ENCODE measurements at places on chromosomes 5 and 9.

DNA sequence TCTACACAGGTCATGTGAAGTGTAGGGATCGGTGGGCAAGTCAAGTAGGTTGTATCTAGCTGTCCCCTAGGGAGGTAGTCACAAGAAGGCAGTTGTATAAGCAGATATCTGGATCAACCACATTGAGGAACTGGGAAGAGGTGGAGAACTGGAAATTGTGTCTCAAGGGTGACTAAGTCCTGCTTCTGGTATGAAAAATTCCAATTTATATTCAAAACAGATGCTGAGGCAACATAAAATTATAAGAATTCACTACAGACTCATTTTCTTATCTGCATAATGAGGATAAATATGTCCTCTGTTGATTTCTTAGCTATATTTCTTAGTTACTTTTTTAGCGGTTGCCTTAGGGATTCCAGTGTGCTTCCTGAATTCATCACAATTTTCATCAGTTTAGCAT, 46.8 kb downstream of the GALNT12 start:
- no peak for DNase-seq

DNA sequence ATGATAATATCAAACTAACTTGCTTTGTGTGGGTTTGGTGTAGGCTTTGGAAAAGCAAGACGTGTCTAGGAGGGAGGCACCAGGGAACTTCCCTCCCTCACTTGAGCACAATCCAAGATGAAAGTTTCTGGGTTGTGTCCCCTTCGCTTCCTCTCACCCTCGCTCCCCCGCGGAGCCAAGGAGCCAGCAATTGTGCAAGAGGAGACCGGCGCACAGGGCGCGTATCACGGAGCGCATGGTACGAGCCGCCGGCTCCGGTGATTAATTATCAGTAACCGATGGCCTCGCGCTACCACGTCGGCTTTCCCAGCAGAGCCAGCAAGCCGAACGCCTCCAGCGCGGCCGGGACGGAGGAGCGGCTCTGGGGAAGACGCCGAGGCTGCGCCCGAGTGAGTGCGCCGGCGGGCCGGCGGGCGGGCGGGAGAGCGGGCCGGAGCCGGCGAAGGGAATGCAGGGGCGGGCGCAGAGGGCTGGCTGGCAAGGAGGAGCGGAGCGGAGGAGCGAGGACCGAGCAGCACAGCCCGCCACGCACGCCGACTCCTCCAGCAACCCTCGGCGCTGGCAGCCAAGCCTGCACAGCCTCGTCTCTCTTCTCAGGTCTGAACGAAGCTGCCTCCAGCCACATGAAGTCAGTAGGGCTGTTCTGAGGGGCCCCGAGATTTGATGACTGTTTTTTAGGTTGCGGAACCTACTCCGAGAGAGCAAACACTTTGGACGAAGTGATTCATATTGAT, 143.6 kb downstream of the BNC2 start:
- DNase-seq = no peak

- no peak for DNase-seq
These were observed 797.2 kb downstream of the EFNA5 start for GRCh38 chr5:106873568-106873967.

- DNase-seq = no peak
These were observed 6.5 kb downstream of the GLIS3 start for GRCh38 chr9:4293293-4293941.

- DNase-seq = no peak
These were observed 11.4 kb downstream of the OCLN start for GRCh38 chr5:69504036-69504435.

- DNase-seq = no peak
These were observed 10.3 kb upstream of the ANKHD1 start for GRCh38 chr5:140391312-140391711.

GRCh38 chr5:111135946-111136345, 43.8 kb downstream of the WDR36 start:
- DNase-seq = no peak

DNA sequence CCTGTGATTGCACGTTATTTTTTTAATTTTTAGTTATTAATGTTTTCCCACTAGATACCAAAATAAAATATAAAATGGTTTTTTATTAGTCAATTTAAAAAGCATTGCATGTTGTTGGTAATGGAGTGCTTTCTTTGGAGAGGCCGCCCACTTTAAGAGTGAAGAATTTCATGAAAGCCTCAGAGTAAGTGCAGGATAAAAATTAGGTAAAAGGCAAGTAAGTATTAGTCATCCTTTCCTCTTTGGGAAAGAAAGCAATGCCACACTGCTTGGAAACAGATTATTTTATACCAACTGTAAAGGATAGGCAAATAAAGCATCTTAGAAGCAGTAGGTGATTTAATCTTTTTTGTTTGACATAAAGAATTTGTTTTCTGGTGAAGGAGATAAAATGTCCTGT, 62.9 kb downstream of the HSD17B4 start:
- no peak for DNase-seq

DNA sequence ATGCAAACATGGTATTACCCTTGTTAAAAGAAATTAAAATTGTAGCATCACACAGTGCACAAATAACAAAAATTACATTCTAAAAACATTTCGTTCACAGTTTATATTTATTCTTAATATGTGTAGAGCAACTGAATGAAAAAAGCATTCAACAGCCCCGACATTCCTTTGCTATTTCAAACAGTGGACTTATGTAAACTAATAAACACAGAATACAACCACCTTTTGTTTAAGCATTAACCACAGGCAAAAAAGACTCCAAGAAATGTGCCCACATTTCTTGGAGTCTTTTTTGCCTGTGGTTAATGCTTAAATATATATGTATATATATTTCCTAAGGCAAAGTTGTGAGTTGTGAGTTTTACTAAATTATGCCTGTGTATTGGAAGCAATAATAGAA, 532.5 kb upstream of the DAP start:
- no peak for DNase-seq

GRCh38 chr9:22170990-22171670, 162.0 kb upstream of the CDKN2B start:
- no peak for DNase-seq

GRCh38 chr5:131084436-131084835, 80.6 kb downstream of the HINT1 start:
- no peak for DNase-seq

GRCh38 chr9:89544279-89544661, 46.4 kb upstream of the SEMA4D start:
- no peak for DNase-seq

GRCh38 chr9:16135968-16136367, 583.1 kb downstream of the CCDC171 start:
- DNase-seq = no peak

- no peak for DNase-seq
These were observed 118.4 kb upstream of the DPYSL3 start for GRCh38 chr5:147628058-147628895.

DNA sequence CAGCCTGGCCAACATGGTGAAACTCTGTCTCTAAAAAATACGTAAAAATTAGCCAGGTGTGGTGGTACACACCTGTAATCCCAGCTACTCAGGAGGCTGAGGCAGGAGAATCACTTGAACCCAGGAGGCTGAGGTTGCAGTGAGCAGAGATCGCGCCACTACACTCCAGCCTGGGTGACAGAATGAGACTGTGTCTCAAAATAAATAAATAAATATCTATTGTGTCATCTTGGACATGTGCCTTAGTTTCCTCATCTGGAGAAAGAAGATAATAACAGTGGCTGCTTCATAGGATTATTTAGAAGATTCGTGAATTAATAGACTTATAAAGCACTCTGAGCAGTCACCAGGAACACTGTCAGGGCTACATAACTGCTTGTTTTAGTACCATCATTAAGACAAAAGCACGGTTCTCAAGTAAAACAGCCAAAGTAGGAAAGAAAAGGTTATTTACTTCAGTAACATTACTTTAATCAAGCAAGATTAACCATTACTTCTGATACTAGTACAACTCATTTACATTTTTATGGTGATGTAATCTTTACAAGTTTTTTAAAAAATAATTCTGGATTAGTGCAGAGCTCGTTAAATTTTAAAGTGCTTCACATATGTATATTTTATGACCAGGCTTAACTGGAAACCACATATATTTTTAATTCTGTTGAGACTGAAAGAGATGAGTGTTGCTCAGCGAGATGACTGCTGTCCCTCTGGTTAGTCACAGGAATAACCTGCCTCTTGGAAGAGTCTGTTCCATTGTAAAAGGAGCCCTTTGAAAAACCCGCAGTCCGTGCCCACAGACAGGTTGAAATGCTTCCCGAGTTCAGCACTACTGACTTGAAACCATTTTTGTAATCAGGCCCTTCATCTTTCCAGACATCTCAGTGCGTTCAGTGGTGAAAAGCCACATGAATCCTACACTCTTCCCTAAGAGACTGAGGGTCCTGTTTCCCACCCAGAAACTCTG, 36.7 kb downstream of the ANKH start:
- no peak for DNase-seq

DNA sequence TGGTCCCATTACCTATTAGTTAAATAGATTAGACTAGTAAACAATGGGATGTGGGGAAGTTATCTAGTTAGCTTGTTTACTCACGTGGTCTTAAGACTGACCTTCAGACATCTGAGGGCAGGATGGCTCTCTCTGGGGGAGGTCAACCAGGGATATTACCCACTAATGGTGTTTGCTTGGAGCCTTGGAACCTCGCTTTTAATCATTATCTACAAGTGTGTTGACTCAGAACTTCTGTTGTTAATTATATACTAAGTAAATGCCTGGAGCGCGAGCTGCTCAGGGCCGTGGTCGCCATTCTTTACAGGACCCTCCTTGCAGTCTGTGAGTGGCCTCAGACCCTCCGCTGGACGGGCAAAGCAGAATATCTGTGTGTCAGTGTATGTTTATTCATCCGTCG, 48.5 kb upstream of the ZNF354A start:
- DNase-seq = no peak

GRCh38 chr9:77663754-77664153, 15.6 kb upstream of the GNA14 start:
- no peak for DNase-seq

- no peak for DNase-seq
These were observed 91.2 kb downstream of the PHF2 start for GRCh38 chr9:93667627-93668026.

GRCh38 chr5:102711525-102712385, 43.4 kb upstream of the PAM start:
- no peak for DNase-seq
